ENCODE measurements at places on chromosomes 6 and 20.

DNA sequence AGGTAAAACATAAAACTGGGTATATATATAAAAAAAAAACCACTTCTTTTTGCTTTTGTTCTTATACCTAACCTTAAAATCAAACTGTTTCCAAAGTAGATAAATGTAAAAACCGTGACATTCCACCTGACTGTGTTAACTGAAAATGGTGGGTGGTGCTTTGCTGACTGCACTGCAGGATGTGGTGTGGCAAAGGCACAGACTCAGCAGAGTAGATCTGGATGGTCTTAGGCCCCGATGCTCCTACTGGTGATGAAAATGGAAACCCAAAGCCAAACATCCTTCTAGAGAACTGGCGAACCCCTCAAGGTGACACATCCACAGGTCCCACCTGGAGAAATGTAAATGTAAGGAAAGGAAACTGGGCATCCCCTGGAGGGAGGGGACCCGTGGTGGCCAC lies 8.9 kb downstream of the TGIF2 start:
- DNase-seq: peak; percentile 13

GRCh38 chr20:36303020-36303595 lies 3.0 kb upstream of the DLGAP4 start:
- DNase-seq: no peak

DNA sequence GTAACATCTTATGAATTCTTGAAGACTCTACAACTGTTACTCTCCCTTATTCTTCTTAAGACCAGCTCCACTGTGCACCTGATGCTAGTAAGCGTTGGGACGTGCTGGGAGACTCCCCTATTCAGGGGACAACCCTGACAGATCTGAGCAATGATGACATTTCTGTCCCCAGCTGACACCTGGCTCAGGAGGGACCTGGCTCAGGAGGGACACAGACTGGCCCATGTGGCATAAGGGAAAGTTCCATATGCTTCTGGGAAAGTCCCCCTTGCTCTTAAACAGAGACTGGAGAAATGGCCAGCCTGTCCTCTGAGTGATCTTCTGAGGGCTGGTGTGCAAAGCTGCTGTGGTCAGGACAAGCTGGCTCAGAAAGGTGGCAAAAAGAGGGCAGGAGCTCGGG lies 10.0 kb upstream of the CD93 start:
- DNase-seq: no peak

GRCh38 chr6:8557014-8557748 lies 121.8 kb upstream of the SLC35B3 start:
- no peak for DNase-seq

GRCh38 chr20:12762725-12763124 lies 246.0 kb upstream of the SPTLC3 start:
- DNase-seq: no peak

DNA sequence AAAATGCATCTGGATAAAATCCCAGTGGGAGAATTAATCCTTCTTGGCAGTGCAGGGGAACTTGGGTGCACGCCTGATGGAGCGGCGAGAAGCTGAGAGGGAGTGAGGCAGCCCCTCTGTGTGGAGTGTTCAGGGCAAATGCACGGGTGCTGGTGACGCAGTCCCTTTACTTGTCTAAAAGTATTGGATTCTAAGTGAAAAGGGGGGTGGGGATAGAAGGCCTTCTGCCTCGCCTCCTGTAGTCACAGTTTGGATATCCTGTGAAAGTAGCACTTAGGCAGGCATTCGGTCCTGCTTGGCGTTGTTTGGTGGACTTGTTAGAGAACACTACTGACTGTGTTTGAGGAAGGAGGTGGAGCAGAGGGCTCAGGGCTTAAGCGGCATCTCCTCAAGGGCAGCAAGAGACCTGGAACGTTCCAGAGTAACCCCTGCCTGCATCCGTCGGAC lies 39.3 kb downstream of the PHACTR3 start:
- no peak for DNase-seq

GRCh38 chr20:289693-290083 lies 862 bp downstream of the C20orf96 start:
- no peak for DNase-seq

DNA sequence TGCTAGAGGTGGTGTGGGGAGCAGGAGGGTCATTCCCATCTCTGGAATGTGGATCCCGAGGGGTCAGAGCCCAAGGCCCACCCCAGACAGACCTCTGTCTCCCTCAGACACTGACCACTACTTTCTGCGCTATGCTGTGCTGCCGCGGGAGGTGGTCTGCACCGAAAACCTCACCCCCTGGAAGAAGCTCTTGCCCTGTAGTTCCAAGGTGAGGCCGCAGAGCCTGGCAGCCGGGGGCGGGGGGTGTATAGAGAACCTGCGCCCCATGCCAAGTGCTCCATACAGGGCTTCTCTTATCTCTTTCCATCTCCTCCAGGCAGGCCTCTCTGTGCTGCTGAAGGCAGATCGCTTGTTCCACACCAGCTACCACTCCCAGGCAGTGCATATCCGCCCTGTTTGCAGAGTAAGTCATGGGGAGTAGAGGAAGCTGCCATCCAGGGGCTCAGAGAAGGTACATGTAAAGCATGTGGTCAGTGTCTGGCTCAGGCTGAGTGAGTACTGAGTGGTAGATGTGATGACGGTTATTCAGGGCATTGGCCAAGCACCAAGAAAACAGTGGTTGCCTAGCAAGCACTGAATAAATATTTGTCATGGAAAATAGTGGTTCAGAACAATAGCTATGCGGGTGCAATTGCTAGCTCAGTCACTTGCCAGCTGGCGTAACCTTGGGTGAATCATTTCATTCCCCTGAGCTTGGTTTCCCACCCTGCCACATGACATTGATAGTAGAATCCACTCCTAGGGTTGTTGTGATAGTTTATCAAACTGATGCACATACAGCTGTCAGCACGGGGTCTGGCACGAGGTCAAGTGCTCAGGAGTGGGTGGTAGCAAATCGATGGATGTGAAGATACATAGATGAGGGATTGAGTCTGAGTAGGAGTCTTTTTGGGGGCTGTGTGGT lies 3.5 kb downstream of the PIGT start:
- no peak for DNase-seq

Data from activated CD4-positive, CD25-positive, alpha-beta regulatory T cell (primary cell).